Effector memory CD4-positive, alpha-beta T cell (primary cell): ENCODE measurements at places on chromosomes 6 and 20.

DNA sequence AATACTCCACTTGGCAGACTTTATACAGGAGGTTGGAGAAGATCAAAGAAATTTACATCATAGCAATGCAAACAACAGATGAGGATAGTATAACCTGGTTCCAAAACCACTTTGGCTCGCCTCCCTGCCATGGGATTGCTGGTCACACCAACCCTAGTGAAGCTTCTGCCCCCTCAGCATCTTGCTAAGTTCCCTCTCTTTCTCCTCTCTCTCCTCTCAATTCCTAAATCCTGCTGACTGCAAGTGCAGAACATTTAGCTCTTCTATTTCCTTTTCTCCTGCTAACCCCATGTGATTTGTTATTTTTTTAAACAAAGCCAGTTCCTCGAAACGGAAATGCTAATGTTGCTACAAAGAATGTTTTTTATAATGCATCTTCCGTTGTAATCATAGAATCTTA, 50.3 kb upstream of the LY86 start:
- H3K4me3 ChIP-seq: no peak overlapping the region
- H3K4me1 ChIP-seq: no peaks in the 10 kb centered on the region
- DNase-seq: no peak
- no peaks in the 10 kb centered on the region for H3K36me3 ChIP-seq

DNA sequence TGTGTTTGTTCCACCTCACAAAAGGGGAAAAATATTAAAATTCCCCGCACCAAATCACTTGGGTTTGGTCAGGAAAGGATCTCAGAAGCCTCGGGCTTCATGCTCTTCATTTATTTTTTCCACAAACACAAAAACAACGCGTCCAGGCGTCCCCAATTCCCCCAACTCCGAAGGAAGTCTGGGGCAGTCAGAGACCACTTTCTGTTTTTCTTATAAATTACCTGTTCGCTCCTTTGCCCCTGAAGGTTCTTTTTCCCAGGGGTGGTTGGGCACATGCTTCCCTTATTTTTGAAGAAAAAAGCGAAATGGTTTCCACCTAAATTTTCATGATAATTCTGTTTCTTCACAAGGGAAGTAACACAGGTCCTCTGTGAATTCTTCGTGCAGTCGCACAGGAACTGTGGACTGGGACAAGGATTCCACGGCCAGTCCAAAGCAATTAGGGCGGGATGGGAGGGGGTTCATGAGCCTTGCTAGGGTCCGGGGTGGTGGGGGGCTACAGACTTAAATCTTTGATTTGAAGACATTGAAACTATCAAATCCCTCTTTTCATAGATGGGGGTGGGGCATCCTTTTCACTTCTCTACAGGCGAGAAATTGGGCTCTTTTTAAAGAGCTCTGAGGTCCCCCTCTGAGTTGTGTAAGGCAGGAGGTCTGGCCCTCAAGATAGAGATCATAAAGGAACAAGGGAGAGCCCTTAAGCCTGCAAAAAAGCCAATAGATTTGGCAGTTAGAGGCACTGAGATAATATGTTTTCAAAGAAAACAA, 30.5 kb upstream of the HFE start:
- peaks cover 7% of the 10 kb centered on the region for H3K4me1 ChIP-seq
- peak overlapping the region; percentile 70 for H3K4me3 ChIP-seq
- H3K27me3 ChIP-seq: no peaks in the 10 kb centered on the region
- no peaks in the 10 kb centered on the region for H3K36me3 ChIP-seq

- H3K27ac ChIP-seq: no peak overlapping the region
- H3K4me1 ChIP-seq: no peaks in the 10 kb centered on the region
- H3K27me3 ChIP-seq: no peaks in the 10 kb centered on the region
Measured at GRCh38 chr6:53998303-53998702, 112.9 kb upstream of the MLIP start.

DNA sequence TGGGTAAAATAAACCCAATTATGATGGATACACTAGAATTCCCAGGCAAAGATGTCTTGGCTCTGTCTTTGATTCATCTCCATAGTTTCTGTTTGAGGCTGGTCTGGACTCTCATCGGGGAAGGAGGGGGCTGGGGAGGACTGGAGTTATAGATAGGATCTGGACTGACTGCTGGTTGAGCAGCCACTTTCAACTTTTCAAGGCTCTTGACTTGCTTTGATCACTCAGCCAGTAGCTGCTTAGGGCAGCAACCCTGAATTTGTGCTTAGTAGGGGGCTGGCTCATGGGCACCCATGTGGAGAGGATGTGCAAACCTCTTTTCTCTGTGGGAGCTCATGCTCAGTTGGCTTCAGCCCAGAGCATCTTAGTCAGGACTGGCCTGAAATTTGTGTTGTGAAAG, 114.0 kb upstream of the NEDD9 start:
- no peaks in the 10 kb centered on the region for H3K27me3 ChIP-seq
- DNase-seq: no peak
- no peak overlapping the region for H3K27ac ChIP-seq

DNA sequence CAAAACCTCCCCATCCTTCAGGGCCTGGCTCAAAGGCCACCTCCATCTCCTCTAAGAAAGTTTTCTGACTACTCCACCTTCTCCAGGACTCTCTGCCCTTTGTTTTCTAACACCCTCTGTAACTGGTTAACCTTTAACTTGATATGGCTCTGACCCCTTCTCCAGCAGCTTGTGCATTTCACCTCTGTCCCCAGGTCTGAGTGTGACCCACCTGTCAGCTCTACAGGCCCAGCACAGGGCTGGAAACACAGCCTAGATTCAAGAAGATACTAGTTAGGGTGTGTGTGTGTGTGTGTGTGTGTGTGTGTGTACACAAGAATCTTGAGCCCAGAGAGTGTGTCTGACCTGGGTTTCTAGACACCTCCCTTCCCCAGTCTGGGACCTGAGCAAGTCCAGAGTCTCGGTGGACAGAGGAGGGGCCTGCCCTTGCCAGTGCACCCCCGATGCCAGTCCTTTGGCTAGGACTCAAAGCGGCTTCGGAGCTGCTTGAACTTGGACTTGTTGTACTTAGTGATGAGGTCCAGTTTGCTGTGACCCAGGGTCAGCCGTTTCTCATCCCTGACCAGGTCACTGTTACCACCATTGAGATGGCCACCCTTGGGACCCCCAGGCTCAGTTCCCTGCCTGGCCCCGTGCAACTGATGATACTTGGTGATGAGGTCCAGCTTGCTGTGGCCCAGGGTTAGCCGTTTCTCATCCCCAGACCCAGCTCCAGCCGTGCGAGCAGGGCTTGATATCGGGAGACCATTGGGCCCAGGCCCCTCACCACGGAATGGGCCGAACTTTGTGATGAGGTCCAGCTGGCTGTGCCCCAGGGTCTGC, 1.7 kb upstream of the EIF6 start:
- H3K36me3 ChIP-seq: no peaks in the 10 kb centered on the region
- no peaks in the 10 kb centered on the region for H3K27me3 ChIP-seq
- no peak overlapping the region for H3K27ac ChIP-seq
- H3K4me3 ChIP-seq: no peak overlapping the region
- no peak for DNase-seq
- H3K4me1 ChIP-seq: peaks cover 7% of the 10 kb centered on the region

GRCh38 chr6:54361188-54361587, 52.9 kb downstream of the TINAG start:
- H3K4me3 ChIP-seq: no peak overlapping the region
- H3K27ac ChIP-seq: no peak overlapping the region

DNA sequence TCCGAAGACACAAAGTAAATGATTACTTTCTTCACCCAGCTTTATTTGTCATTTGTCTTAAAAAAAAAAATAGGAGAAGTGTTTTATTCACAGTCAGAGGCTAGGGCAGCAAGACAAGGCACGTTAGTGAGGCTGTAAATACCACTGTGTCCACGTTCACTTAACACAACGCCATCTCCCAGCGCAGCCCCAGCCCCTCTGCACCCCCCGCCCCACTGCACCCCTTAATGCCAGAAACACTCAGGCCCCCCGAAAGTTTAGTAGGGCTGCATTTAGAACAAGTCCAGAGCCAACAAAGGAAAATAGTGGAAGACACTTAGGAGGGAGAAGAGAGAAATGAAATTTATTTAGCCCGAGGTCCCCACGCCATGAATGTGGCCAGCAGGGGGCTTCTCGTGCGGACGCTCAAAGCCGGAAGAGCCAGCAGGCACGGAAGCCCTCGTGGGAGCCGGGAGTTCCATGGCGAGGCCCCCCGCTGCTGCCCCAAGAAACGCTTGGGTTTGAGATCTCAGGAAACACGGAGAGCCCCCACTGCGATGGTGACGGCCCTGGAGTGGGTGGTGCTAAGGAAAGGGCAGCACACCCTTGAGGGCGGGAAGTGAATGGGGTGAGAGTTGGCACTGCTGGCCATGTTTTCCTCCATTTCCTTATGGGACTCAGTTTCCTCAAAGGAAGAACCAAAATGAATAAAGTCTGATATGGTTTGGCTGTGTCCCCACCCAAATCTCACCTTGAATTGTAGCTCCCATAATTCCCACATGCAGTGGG, 50.2 kb downstream of the IYD start:
- H3K27ac ChIP-seq: no peak overlapping the region
- H3K4me3 ChIP-seq: peak overlapping the region; percentile 48
- no peaks in the 10 kb centered on the region for H3K36me3 ChIP-seq
- H3K27me3 ChIP-seq: no peaks in the 10 kb centered on the region
- H3K4me1 ChIP-seq: no peaks in the 10 kb centered on the region

DNA sequence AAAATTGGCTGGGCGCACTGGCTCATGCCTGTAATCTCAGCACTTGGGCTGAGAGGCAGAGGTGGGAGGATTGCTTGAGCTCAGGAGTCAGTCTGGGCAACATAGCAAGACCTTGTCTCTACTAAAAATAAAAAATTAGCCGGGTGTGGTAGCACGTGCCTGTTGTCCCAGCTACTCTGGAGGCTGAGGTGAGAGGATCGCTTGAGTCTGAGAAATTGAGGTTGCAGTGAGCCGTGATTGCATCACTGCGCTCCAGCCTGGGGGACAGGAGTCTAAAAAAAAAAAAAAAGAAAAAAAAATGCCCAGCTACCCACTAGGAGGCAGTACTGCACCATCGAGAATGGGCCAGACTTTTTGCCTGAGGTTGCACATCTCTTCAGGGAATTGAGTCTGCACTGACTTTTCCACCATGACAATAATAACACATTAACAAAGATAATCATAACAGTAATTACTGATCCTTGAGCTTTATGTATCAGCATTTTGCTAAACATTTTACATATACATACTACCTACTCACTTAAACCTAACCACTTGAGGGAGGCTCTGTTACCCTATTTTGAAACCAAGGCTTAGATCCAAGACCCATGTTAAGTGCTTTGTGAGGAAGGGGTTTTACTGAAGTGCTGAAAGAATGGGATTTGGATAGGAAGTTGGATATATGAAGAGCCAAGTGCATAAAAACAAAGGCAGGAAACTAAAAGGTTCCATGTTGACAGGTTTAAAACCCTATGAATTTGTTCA, 21.0 kb downstream of the SRSF3 start:
- no peak overlapping the region for H3K4me3 ChIP-seq
- H3K4me1 ChIP-seq: no peaks in the 10 kb centered on the region
- no peak overlapping the region for H3K27ac ChIP-seq
- H3K36me3 ChIP-seq: peaks cover 18% of the 10 kb centered on the region
- DNase-seq: peak; percentile 32

DNA sequence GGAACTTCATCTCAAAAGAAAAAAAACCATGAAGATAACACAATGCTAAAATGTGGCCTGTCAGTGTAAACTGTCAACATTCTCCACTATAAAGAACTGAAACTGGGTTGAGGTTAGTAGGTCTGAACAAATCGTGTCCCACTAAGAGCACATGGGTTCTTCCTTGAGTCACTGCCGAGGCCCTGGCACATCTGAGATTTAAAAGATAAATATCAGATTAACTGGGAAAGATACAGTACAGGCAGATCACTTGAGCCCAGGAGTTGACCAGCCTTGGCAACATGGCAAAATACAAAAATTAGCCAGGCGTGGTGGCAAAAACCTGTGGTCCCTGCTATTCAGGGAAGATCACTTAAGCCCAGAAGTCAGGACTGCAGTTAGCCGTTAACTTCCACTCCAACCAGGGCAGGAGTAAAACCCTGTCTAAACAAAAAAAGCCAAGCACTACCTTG, 5.6 kb downstream of the EEF1A1 start:
- no peak for DNase-seq
- H3K27me3 ChIP-seq: no peaks in the 10 kb centered on the region
- peaks cover 16% of the 10 kb centered on the region for H3K4me1 ChIP-seq
- peak overlapping the region; percentile 28 for H3K27ac ChIP-seq

DNA sequence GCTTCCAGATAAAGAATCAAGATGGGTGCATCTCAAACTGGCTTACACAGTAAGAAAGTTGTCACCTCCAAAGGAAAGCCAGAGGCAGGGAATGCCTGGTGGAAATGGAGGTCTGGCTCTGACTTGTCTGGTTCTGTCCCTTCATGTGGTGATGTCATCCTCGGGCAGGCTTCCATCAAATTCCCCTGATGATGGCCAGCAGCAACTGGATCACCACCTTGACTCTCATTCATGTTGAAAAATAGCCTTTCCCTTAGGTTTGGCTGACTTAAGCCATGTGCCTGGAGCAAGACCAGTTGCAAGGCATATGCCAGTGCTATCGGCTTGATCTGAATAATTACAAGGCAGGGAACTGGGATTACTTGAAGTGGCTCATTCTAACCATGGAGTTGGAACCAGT, 28.8 kb downstream of the IMPG1 start:
- DNase-seq: no peak
- no peaks in the 10 kb centered on the region for H3K36me3 ChIP-seq
- no peaks in the 10 kb centered on the region for H3K4me1 ChIP-seq
- no peaks in the 10 kb centered on the region for H3K27me3 ChIP-seq
- H3K4me3 ChIP-seq: no peak overlapping the region

DNA sequence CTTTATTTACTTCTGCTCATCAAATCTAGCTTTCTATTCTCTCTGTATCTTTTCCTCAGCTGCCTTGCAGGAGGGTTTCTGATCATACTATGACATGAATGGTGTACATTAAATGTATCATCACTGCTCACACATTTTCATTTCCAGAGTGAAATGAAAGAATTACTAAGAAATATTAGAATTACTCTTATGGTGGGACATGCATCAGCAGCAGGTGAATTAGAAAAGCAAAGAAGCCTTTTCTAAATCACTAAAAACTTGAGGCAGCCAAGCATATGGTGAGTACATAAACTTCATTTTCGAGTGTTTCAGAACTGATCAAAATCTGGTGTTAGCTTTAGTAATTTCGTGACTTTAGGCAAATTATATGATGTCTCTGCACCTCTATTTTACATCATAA, 23.6 kb downstream of the IL17A start:
- H3K27ac ChIP-seq: no peak overlapping the region
- no peak for DNase-seq
- no peak overlapping the region for H3K4me3 ChIP-seq
- H3K36me3 ChIP-seq: no peaks in the 10 kb centered on the region
- no peaks in the 10 kb centered on the region for H3K4me1 ChIP-seq
- no peaks in the 10 kb centered on the region for H3K27me3 ChIP-seq

- H3K27ac ChIP-seq: no peak overlapping the region
- no peaks in the 10 kb centered on the region for H3K36me3 ChIP-seq
- H3K4me3 ChIP-seq: no peak overlapping the region
- H3K27me3 ChIP-seq: no peaks in the 10 kb centered on the region
Measured at GRCh38 chr20:15302075-15302474, 964.7 kb upstream of the FLRT3 start.

- H3K4me1 ChIP-seq: no peaks in the 10 kb centered on the region
- DNase-seq: no peak
- H3K36me3 ChIP-seq: no peaks in the 10 kb centered on the region
Measured at GRCh38 chr20:14866841-14867514, 529.6 kb upstream of the FLRT3 start.

- H3K27ac ChIP-seq: no peak overlapping the region
- H3K36me3 ChIP-seq: no peaks in the 10 kb centered on the region
- no peak for DNase-seq
Measured at GRCh38 chr6:95574811-95575210, 2.5 kb upstream of the MANEA start.

GRCh38 chr20:33169176-33169794, 1.3 kb downstream of the BPIFA2 start:
- no peaks in the 10 kb centered on the region for H3K27me3 ChIP-seq
- no peak for DNase-seq
- H3K27ac ChIP-seq: no peak overlapping the region
- H3K36me3 ChIP-seq: no peaks in the 10 kb centered on the region
- no peak overlapping the region for H3K4me3 ChIP-seq
- no peaks in the 10 kb centered on the region for H3K4me1 ChIP-seq
